ENCODE measurements at places on chromosomes 2 and 18. TPM values are rescaled to one million over a fixed set of nuclear protein-coding genes. Genes with fewer than 3 reads are reported as not detected.

SIX2 gene
- 44.4 TPM for polyA plus RNA-seq

HOXD8 gene
- polyA plus RNA-seq: 169 TPM

KDM3A gene
- 68.8 TPM for polyA plus RNA-seq

GKN2 gene
- polyA plus RNA-seq: not detected

MAPK4 gene
- polyA plus RNA-seq: 8.5 TPM

GRCh38 chr18:75879196-75879595 is 451.7 kb upstream of the SMIM21 start:
- no peak for DNase-seq
